ENCODE measurements at places on chromosomes 2 and 18.
A peak's percentile ranks its signal among the peaks of the same experiment; 100 is the strongest.

- DNase-seq: no peak
Observed at GRCh38 chr2:162018530-162018929, 55.5 kb downstream of the DPP4 start.

DNA sequence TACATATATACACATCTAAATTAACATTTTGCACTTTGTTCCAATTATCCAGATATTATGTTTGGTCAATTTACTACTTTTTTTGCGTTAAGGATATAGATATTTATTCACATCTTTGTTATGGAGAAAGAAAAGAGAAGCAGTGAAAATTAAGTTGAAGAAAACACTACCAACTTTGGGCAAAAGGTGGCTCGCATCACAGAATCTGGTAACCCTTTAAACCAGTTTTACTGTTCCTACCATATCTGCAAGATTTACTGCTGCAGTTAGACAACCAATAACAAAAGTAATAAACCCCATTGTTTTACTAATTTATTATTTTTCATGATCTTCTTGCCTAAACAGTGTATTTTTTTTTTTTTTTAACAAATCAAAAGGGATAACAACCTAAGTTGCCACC lies 53.6 kb downstream of the SMAD2 start:
- DNase-seq: no peak

- peak; percentile 91 for DNase-seq
Observed at GRCh38 chr2:36516136-36516870, 81.7 kb downstream of the FEZ2 start.

DNA sequence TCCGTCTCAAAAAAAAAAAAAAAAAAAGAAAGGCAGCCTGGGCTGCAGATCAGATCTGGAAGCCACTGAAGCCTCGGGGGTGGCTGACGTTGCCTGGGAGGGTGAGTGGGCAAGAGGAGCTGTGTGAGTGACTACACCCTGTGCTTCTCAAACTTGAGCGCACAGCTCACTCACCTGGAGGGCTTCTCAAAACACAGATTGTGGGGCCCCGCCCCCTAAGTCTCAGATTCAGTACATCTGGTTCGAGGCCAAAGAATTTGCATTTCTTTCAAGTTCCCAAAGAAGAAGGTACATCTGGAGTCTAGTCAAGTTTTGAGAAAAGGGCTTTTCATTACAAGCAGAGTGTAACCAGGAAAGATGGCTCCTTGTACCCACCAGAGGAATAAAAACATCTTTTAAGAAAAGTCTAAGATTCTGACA lies 97.7 kb upstream of the CAB39 start:
- no peak for DNase-seq

GRCh38 chr18:3115447-3116030 lies 102.6 kb upstream of the LPIN2 start:
- DNase-seq: no peak

DNA sequence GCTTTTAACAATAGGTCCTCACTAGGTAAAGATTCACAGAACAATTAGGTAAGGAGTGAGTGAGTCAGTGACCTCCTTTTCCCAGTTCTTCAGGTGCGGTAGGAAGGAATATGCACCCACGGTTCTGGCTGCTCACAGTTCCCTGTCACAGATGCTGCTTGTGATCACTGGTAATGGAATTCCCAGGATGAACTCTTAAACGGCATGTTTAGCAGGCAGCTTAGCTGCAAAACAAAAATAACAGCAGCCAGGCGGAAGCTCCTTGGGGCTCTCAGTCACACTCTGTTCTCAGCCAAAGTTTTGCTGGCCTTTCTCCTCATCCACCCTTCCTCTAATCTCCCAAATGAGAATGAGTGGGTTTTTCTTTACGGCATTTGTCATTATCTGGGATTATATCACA lies 274.5 kb downstream of the MYT1L start:
- DNase-seq: no peak

- DNase-seq: no peak
Observed at GRCh38 chr2:229646186-229646723, 68.1 kb downstream of the DNER start.

DNA sequence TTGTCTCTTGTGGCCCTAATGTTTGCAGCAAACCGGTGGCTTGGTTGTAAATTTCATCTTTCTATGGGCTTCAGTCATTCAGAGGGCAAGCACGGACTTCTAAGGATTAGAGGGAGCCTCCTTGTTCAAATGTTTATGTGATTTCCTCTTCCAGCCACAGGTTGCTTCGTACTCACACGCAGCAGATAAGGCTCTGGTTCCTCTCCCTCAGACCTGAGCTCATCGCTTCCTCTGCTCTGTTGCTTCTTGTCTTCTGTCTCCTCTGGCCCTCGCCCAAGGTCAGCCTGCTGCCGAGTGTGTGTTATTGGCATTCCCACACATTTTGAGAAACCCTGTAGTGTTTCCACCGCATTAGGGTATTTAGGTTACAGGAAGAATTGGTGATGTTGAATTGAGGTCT lies 44.0 kb downstream of the MYL12B start:
- DNase-seq: peak; percentile 34

DNA sequence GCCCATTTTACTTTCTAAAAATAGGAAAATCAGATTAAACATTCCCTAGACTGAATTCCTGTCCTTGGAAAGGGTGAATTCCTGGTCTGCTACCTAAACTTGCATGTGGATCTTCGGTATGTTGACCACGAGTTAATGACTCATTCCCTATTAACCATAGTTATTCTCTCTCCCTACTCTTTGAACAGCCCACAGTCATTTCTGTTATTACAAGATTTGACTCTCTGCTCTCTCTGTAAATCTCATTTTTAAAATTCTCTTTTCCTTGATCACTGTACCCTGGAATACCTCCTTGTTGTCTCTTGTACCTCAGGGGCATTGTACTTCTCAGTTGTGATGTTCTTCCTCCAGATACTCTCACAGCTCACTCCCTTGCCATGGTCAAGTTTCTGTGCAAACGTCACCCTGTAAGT lies 92.0 kb upstream of the GULP1 start:
- DNase-seq: peak; percentile 84

DNA sequence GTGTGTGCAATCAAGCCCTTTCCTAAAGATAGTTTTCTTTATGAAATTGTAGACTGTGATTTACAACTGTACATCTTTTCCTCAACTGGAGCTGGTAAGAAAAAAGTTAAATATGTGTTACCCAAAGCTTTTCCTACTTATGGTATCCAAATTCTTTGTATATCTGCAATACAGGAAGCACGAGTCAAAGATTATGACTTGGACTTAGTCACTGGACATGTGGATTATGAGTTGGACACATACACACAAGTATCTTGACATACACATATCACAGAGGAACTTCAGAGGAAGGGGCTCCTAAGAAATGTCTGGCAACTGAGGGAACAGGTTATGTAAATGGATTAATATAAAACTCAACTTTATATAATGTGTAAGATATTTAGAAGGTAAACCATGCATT lies 35.2 kb downstream of the PRELID3A start:
- DNase-seq: peak; percentile 13

GRCh38 chr2:18814387-18814786 lies 225.0 kb upstream of the NT5C1B start:
- DNase-seq: peak; percentile 72

DNA sequence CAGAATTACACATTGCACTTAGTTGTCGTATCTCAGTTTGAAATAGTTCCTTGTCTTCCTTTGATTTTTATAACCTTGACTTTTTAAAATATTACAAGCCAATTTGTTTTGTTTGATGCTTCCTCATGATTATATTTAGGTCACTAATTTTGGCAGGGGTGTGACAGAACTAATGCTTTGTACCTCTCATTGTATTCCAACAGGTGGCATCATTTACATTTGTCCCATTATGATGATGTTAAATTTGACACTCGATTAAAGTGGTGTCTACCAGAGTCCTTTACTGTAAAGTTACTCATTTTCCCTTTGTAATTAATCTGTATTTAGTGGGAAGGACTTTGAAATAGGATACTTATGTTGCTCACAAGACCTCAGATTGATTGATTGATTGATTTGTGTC lies 21.5 kb upstream of the MFSD2B start:
- peak; percentile 17 for DNase-seq

DNA sequence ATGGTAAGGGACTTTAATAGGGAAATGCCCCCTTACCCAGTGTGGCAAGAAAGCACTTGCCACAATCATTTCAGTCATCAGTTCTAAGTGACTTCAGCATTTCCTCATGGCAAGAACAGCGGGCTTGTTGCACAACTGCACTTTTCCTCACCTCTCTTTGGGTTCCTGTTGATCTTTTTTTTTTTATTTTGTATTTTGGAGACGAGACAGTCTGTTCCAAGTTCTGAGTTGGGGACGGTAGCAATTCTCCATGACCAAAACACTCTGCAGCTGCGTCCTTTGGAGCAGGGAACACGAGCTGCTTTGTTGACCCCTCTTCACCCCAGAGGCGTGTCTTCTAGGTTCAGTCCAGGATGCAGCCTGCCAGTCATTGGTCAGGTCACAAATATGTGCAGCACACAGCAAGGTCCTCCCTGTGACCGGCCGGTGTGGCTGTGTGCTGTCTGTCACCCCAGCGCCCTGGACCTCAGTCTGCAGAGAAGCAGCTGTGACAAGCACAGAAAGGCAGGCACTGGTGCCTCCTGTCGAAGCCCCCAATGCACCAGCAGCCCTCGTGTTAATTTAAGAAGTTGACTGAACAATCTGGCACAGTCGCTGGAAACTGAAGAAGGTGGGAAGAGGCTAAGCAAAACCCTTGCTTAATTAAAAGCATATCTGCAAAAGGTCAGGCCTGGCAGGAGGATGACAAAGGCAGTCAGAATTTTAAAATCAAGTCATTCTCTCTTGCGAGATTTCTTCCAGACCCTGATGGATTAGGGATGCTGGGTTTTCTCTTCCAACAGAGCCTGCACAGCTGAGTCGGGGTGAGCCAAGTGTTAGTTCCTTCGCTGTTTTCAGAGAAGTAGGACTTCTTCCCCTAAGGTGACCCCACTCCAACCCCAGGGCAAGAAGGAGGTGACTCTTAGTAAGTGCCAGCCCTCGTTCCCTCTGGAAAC lies 96.7 kb upstream of the COPS8 start:
- peak; percentile 33 for DNase-seq

DNA sequence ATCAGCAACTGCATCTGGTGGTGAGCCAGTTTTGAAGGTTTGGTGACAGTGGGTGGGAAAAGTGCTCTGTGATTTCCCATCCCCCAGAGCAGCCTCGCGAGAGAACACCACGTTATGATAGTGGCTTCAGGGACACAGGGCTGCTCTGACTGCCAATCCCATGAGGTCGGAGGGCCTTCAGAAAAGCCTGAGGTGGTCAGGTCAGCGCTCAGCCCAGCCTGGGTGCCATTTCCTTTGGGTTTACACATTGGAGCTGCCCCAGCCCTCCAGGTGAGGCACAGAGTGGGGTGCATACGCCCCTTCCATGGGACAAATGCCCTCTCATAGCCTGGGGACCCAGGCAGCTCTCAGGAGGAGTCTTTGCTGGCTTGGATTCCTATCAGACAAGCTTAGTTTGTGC lies 126.8 kb downstream of the KCTD1 start:
- DNase-seq: no peak

- peak; percentile 18 for DNase-seq
Observed at GRCh38 chr2:162072976-162073887, 783 bp downstream of the DPP4 start.

GRCh38 chr2:234451852-234452625 lies 44.8 kb downstream of the ARL4C start:
- DNase-seq: peak; percentile 92

GRCh38 chr2:113858764-113859163 lies 31.1 kb upstream of the ACTR3 start:
- DNase-seq: peak; percentile 94

DNA sequence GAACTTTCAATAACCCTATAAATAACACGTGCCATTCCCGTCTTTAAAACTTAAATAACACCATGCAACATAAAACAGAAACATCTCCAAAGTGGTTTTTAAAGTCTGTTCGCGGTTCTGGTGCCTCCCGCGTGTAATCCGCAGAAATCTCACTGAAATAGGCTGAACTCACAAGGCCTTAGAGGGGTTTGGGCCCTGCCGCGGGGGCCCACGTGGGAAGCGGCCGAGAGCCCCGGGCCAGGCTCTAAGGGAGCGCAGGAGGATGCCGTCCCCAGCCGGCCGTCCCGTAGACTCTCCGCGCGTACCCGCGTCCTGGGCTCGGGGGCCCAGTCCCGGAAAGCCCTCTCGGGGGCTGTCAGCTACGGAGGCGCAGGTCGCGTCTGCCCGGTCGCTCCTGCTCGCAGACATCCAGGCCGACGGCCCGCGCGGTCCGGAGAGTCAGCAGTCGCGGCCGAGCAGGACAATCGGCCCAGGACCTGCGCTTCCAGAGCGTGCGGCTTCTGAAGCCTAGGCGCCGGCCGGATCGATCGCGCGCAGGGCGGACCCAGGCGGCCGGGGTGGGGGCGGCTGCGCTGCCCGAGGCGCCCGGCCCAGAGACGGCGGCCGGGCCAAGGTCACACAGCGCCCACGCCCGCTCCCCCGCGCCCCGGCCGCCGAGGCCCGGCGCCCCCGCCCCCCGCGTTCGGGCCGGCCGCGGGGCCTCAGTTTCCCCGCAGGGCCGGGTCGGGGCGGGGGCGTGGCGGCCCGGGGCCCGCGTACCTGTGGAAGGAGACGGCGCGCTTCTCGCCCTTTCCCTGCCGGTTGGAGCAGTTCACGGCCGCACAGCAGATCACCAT lies 558 bp downstream of the THAP4 start:
- DNase-seq: peak; percentile 37

DNA sequence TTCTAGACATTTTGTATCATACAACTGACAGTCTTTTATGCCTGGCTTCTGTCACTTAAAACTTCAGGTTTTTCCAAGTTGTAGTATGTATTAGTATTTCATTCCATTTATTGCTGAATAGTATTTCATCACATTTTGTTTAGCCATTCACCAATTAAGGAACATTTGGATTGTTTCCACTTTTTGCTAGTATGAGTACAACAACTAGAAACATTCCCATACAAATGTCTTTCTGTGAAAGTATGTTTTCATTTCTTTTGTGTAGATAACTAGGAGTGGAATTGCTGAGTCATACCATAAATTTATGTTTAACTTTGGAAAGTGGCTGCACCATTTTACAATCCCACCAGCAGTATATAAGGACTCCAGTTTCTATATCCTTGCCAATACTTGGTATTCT lies 135.9 kb downstream of the ATAD2B start:
- peak; percentile 85 for DNase-seq

GRCh38 chr2:20465716-20466394 lies 19.0 kb downstream of the RHOB start:
- DNase-seq: no peak

DNA sequence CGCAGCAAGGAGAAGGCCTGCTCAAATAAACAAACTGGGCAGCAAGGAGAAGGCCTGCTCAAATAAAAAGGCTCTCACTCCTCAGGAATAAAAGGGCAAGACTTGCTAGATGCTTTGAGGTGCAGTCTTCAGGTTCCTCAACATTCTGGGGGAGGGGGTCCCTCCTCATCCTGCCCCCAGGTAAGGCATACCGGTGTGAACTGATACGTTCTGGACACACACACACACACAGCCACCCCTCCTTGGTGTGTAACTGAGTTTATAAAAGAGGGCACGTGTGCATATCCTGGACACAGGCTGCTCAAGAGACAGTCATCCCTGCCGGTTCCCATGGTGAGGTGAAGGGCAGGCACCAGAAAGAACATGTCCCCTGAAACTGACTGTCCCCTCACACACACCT lies 4.5 kb downstream of the TEX261 start:
- no peak for DNase-seq

GRCh38 chr2:26563686-26564085 lies 77.5 kb downstream of the CIB4 start:
- DNase-seq: no peak

Data from AG10803 (cell line).